Activated T-helper 17 cell treated with anti-CD3 and anti-CD28 coated beads, Interleukin-2, amount 50 U/mL, for 72 hours (primary cell): ENCODE measurements at places on chromosomes 1 and 21.
A peak's percentile ranks its signal among the peaks of the same experiment; 100 is the strongest.

- ATAC-seq = no peak
Observed at GRCh38 chr1:226639631-226640061, 91.1 kb downstream of the STUM start.

GRCh38 chr21:28459193-28459592, 533.5 kb downstream of the LTN1 start:
- ATAC-seq = no peak

GRCh38 chr1:54356680-54357147, 49.5 kb downstream of the SSBP3 start:
- ATAC-seq = peak; percentile 68

DNA sequence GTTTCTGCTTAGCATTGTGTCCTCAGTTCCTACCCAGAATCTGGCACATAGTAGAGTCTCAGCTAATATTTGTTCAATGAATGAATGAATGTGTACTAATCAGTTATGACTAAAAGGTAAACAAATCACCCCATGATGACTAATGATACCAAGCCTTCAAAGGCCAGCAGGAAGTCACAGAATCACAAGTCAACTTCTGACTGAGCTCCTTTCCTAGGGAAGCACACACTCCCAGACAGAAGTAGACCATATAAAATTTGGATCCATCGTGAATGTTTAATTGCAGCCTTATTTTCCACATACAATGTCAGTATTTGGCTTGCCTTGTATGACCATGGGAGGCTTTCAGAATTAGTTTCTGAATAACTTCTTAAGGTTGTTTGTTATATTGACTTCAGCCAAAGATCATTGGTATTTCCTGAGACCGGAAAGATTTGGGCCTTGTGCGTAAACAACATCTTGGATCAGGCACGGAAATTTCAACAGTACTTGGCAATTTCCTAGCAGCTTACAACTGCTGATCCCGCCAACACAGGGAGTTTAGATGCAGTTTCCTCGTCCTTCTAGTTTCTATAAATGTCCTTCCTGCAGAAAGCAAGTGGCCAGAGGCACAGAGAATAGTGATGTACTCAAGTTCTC, 185.9 kb upstream of the ATP1B1 start:
- peak; percentile 38 for ATAC-seq

DNA sequence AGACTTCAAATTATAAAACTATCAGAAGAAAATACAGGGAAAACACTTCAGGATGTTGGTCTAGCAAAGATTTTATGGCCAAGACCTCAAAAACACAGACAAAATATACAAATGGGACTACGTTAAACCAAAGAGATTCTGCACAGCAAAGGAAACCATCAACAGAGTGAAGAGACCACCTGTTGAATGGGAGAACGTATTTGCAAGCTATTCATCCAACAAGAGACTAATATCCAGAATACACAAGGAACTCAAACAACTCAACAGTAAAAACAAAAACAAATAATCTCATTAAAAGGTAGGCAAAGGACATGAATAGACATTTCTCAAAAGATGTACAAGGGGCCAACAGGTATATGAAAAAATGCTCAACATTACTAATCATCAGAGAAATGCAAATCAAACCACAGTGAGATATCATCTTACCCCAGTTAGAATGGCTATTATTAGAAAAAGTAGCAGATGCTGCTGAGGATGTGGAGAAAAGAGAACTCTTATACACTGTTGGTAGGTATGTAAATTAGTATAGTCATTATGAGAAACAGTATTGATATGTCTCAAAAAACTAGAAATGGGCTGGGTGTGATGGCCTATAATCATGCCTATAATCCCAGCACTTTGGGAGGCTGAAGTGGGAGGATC, 112.6 kb downstream of the LRIG2 start:
- ATAC-seq = peak; percentile 59

DNA sequence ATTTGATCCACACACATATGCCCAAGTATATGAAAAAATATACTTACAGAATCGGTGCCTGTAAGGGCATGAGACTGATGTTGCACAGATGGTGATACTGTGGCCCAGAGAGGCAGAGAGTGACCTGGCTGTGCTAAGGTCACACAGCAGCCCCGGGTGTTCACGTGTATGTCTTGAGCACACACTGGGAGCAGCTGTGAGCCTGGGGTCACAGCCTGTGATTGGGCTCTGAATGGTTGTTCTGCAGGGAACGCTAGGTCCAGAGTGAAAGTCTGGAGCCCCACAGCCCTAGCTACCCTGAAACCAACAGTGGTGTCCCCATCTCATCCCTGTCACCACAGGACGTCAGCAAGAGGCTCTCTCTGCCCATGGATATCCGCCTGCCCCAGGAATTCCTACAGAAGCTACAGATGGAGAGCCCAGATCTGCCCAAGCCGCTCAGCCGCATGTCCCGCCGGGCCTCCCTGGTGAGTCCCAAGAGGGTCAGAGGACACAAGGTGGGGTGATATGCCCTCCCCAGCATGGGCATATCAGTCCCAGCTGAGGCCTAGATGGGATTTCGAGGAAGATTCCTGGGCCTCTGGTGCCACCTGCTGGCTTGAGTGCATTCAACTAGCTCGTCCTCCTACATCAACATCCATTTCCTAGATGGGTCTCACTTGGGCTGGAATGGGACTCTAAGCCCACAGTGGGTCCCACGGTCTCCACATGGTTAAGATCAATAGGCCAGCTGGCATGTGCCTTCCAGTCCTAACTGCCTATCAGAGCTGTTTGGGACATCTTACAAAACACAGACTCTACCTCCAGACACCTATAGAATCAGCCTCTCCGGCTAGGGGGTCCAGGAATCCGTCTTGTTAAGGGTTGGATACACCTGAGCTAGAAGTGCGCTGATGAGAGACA, 19.7 kb downstream of the CDK18 start:
- peak; percentile 68 for ATAC-seq

DNA sequence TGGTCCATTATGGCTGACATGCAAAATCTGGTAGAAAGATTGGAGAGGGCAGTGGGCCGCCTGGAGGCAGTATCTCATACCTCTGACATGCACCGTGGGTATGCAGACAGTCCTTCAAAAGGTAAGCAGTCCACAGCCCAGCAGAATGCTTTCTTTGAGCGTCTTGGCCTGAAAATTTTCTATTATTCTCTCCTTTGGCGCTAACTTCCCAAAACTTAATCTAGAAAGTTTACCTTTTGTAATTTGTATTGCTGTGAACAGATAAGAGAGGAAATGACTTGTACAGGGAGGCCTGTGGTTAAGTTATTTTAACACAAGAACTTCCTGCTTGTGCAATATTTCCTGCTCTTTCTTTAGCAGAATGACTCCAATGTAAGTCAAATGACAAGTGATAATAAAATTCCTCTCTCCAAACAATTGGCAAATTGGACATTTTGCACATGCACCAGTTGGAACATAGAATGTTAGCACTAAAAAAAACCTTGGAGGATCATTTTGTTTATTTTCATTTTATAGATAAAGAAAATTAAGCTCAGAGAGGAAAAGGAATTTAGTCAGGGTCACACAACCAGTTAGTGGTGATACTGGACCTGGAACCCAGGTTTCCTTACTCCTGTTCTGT, 18.9 kb downstream of the CAP1 start:
- peak; percentile 74 for ATAC-seq

- no peak for ATAC-seq
Observed at GRCh38 chr1:116682641-116683221, 15.2 kb upstream of the IGSF3 start.

GRCh38 chr1:17795836-17796645, 40.9 kb downstream of the ACTL8 start:
- no peak for ATAC-seq

GRCh38 chr1:35030338-35030737, 1.4 kb downstream of the ZMYM6 start:
- ATAC-seq = no peak

DNA sequence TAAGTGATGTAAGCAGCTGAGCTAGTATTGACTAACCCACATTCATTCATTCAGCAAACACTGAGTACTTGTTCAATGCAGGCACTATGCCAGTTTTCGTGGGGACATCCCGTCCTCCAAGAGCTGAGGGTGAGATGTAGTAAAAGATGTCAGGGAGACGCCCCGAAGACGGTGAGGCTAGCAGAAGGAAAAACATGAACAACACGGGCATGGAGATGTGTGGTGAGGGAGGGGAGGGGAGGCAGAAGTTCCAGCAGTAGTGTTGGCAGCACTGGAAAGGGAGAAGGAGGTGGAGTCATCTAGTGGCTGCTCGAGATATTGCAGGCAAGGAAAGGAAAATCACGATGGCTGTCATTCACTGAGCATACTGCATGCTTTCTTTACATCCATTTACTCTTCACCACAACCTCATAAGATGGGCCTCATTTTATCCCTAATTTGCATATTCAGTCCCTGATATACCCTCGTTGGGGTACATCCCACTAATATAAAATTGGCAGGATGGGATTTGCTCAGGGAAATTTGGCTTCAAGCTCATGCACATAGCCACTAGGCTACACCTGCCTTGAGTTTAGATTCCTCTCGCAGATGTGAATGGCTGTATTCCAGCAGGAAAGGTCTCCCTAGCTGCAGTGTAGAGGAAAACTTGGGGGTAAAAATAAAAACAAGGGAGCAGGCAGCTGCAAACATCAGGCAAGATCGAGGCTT, 14.5 kb downstream of the PDZK1IP1 start:
- ATAC-seq = peak; percentile 35

DNA sequence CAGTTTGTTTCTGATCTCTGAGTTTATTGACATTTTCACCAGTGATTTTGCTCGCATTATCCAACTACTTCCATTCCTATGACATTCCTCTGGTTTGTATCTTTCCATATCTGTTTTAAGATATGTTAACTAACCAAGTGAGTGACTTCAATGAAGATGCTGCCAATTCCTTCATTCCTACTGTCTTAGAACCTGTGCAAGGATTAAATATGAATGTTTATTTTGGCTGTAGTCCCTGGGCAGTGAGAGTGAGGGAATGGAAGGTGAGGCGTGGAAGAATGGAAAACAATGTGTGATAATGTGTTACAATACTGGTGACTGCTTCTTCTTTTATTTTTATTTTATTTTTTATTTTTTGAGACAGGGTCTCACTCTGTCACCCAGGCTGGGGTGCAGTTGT, 183.0 kb downstream of the SDCCAG8 start:
- no peak for ATAC-seq

DNA sequence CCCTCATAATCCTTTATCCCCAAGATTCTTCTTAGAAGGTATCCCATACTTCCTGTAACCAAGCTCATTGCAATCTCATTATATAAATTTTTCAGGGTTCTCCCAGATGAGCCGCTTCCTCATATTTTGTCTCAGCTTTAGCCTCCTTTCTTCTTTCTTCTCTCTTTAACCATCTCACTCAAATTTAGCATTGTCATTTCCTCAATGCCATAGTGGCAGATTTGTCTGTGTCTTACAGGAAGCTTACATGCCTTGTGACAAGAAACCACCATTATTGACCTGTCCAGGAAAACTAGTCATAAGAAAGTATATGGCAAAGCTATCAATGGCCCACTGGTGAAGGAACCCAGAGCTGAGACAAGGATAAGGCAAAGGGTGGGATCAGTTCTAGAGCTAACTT, 6.0 kb upstream of the FCRL2 start:
- ATAC-seq = no peak

- ATAC-seq = no peak
Observed at GRCh38 chr1:33137800-33138199, 44.0 kb downstream of the TRIM62 start.

DNA sequence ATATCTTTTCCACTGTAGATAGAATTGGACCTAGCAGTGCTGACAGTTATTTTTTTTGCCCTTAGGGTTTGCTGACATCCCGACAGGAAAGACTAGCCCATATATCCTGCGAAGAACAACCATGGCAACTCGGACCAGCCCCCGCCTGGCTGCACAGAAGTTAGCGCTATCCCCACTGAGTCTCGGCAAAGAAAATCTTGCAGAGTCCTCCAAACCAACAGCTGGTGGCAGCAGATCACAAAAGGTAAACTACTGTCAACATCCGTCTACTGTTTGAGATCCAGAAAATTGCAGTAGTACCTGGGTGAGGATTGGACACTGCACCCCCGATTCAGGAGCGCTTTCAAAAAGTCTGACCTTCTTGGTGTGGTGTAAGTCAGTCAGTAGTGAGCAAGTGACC, 55.8 kb downstream of the CENPF start:
- no peak for ATAC-seq

GRCh38 chr1:201176940-201177339, 13.7 kb upstream of the IGFN1 start:
- no peak for ATAC-seq

- no peak for ATAC-seq
Observed at GRCh38 chr1:76510672-76511557, 356.4 kb upstream of the ST6GALNAC5 start.

DNA sequence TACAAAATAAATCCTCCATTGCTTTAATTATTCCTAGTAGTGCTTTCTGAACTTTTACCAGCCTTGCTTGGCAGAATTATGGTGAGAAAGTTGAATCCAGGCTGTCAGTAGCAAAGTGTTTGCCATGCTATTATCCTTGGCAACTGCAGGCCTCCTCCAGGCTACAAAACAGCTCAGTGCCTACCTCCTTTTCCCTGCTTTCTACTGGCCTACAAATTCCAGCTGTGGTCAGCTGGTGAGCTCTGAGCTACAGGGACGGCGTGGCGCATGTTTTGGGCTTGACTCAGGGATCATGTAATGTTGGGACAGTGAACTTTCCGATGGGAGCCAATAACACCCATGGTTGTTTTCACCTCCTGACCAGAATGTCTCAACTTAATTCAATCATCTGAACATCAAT, 456.1 kb upstream of the ADAMTS5 start:
- no peak for ATAC-seq

- no peak for ATAC-seq
Observed at GRCh38 chr21:40803101-40803500, 43.9 kb downstream of the DSCAM start.

DNA sequence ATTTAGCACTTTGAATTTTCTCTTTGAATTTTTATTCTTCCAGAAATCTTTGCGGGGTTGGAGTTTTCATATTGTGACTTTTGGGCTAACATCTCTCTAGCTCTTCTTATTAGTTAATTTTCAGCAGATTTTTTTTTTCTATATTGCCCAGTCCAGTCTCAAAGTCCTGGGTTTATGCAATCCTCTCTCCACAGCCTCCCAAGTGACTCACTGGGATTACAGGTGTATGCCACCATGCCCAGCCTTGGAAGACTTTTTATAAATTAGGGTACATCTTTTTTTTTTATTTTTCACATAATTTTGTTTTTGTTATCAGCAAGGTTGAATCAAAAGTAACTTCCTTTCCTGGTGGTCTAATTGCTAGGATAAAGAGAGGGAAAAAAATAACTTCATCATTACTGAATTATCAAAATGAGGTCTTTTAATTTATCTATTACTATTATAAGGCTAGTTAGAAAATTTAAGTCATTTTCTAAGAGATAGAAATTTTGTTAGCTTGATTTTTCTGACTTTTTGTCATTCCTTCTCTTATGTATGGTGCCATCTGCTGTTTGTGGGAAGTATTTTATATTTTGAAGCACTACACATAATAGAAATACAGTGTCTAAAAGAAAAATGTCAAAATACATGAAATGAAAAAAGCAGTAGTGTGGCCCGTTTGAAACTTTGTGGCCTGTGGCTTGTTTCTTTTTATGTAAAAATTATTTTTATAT, 273.4 kb upstream of the CACYBP start:
- ATAC-seq = no peak

- no peak for ATAC-seq
Observed at GRCh38 chr1:6183520-6183989, 3.4 kb upstream of the CHD5 start.
